ENCODE measurements at places on chromosomes 6 and 20.

DNA sequence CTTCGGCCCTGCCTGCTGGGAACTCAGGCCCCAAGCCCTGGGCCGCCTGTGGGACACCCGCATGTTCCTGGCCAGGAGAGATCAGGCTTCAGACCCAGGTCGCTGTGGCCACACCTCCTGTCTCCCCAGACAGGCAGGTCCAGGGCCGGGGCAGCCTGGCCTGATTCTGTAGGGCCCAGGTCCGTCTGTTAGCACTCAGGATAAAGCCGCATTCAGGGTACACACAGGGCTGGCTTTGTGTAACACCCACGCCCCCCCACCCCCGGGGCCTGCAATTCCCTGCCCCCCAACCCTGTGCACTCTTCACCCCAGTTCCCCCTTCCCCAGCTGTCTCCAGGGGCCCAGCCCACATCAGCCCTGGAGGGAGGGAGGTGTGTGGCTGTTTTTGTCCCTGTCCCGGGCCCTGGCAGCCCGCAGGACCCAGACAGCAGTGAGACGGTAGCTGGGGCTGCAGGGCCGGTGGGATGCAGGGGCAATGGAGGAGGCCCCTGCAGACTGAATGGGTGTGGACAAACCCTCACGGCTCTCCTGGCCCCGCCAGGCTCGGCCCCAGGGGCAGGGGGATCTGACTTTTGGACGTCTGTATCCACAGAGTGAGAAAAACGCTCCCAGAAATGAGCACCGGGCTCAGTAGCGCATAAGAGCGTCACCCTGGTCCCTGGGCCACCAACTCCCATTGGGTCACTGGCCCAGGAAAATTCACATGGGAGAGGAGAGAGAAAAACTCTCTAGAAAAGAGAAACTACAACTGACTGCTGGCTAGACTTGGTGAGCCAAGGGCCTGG lies 42.4 kb upstream of the ZBP1 start:
- no peak for DNase-seq

- DNase-seq: no peak
Observed at GRCh38 chr20:37741570-37741969, 47.7 kb downstream of the CTNNBL1 start.

GRCh38 chr20:54172856-54173652 lies 732 bp downstream of the CYP24A1 start:
- no peak for DNase-seq

GRCh38 chr6:127998985-127999384 lies 98.1 kb upstream of the THEMIS start:
- DNase-seq: no peak

DNA sequence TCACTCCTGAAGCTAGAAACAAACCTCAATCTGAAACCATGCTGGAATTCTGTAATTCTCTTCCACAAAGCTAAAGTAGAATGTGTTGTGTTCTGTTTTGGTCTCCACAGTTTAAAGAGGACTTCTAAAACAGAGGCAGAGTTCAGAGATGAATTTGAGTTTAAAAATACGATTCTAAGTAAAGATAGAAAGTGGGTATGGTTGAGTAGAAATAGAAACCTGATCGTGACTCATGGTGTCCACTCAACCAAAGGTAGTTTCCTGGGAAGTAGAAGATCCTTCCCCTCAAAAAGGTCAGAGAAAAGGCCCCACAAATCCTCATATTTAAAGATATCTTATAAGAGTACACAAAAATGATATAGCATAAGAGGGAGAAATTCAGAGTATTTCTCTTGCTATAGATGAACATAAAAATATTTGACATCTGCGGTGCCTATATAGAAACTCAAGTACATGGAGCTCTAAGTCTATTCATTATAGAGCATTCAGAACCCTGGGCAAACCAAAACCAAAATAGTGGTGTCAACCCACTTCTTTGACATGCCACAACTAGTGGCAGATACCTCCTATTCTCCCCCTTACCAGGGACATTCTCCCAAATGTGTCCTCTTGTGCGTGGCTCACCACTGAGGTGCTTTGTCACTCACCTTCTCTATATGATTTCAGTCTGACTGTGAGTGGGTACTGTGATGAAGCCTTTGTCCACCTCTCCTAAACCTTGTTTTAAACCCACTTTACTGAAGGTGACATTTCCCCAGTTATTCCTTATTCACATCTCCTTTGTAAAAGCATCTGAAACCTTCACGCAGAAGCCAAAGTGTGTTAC lies 84.5 kb downstream of the PLCB1 start:
- DNase-seq: no peak

- no peak for DNase-seq
Observed at GRCh38 chr6:14722704-14723103, 523.2 kb upstream of the JARID2 start.

GRCh38 chr20:41004531-41005360 lies 23.9 kb upstream of the TOP1 start:
- DNase-seq: peak; percentile 6

GRCh38 chr20:11847827-11848226 lies 69.9 kb upstream of the BTBD3 start:
- DNase-seq: no peak

DNA sequence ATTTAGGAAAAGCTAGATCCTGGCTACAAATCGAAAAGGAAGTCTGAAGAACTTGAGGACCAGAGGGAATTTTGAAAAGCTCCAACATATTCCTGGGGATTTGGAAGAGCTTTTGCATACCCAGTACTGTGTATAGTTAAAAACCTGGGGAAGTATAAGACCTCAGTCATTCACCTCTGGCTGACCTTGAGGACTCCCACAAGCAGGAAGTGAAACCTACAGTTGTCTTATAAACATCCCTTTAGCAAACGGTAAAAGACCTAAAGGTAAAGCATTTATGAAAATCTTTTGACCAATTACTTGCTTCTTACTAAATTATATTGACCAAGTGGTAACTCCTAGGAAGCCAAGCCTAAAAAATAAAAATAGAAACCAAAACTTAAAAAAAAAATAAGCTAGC lies 175.0 kb downstream of the HAO1 start:
- no peak for DNase-seq

DNA sequence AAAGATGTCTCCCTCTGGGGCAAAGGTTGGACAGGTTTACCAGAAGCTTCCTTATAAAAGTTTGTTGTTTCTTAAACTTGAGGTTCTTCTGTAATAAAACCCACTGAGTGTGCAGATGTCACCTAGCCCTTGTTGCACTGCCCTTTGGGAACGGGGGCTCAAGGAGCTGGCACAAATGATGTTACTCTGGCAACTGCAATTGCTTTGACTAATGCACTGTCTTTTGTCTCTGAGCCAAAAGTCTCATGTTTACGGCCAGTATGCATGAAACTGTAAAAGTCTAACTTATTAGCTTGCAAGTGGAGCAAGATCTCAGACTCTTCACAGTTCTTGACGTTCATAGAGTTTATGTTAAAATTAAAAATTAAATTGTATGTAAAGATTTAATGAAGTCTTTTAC lies 655.7 kb downstream of the EPHA7 start:
- DNase-seq: no peak

DNA sequence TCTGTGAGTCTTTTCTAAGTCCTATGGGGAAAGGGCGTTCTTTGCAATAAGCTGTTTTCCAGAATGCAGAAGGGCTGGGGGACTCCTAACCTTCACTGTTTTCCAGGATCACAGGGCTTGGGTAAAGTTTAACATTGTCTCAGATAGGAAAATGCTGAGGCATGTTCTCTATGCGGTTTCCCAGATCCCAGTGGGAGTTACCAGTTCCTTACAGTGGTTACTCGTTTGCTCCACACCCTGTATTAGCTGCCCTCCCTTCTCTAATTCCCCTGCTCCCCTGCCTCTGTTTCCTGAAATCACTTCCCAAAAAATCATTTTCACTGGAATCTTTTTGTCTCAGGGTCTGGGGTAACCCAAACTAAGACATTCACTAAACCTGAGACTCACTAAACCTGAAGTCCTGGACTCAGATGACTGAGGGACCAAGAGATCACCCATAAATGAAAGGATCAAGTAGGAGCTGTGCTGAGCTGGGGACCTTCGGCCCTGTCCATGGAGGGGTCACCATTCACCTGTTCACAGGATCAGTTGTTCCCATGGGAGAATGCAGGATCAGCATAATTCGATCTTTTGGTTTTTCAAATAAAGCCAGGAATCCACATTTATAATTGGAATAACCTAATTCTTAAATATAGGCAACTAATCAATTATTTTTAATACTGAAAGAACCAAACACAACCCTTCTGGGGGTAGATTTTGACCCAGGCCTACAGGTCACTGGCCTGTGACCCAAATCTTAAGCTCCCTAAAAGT lies 76.2 kb downstream of the ISM1 start:
- DNase-seq: no peak

DNA sequence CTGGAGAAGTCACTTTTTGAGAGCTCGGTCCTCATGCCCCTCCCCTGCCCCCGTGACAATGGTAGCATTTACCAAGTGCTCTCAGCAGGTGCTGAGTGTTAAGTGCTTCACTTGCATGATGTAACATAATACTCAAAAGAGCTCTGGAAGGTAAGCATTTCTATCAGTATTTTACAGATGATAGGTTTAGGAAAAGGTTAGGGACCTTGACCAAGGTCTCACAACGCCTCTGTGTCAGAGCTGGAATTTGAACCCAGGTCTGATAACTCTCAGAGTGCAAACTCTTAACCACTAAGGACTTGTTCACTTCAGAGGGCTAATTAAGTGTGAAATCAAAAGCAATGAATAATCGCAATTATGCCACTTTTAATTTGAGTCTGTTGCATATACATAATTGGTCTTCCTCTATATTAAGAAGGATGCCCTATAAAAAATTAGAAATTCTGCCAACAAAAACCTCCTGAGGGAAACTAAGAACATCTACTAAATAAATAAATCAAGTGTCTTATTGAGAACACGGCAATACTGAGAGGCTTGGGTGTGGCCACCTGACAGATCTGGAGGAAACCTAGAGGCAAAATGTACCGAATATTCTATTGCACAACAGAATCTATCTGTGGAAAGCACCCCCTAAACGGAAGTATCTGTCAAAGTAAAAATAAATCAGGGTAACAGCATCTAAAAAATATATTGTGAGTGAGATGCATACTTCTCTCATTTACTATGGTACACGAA lies 109.8 kb downstream of the BACH2 start:
- no peak for DNase-seq

- DNase-seq: no peak
Observed at GRCh38 chr6:9428421-9429172, 986.3 kb downstream of the TFAP2A start.

DNA sequence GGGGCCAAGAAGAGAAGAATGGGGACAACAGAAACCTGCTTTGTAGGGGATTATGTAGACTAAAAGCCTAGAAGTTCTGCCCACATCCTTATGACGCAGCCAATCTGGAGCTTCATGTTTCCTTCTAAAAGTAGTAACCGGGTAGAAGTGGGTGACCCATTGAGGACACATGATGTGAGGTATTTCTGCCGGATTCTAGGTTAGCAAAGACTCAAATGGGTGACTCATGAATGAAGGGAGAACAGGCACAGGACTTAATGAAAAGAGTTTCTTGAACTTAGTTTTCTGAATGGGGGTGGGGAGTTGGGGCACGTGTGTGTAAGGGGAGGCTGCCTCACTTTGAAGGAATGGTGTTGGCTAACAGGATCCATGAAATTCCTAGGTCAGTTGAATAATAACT lies 68.8 kb downstream of the CDS2 start:
- no peak for DNase-seq

DNA sequence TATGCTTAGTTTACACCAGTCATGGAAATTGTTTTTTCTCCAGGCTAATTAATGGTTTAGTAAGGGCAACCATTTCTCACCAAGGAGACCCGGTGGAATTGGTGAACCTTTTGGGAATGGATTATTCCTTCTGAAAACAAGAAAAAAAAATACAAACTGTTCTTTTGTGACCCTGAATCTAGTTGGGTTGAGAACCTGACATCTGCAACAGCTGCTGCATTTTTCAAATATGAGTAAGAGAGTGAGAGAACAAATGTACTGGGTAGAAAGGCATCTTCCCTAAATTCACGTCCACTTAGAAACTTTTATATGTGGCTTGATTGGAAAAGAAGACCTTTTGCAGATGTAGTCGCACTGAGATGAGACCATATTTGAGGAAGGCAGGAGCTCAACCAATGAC lies 553.4 kb upstream of the EPHA7 start:
- DNase-seq: no peak

GRCh38 chr6:52106994-52107393 lies 19.6 kb upstream of the PKHD1 start:
- DNase-seq: no peak

GRCh38 chr6:79787626-79788025 lies 156.5 kb downstream of the SH3BGRL2 start:
- DNase-seq: no peak

DNA sequence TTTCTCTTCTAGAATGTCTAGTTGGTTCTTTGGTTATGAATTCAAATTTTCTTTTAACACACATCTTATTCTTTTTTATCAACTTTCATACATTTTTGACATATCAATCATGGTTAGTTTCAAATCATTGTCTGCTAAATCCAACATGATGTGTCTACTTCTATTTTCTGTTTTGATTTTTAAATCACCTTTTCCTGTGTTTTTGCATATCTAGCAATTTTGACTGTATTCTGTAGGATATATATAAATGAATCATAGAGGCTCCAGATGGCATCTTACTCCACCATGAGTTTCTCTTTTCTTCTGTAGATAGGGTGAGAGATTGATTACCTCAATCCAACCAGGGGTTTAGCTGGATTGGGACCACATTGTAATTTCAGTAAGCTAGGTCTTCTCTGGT lies 34.3 kb upstream of the CARMIL1 start:
- no peak for DNase-seq

GRCh38 chr20:41534842-41535241 lies 83.3 kb downstream of the CHD6 start:
- no peak for DNase-seq

DNA sequence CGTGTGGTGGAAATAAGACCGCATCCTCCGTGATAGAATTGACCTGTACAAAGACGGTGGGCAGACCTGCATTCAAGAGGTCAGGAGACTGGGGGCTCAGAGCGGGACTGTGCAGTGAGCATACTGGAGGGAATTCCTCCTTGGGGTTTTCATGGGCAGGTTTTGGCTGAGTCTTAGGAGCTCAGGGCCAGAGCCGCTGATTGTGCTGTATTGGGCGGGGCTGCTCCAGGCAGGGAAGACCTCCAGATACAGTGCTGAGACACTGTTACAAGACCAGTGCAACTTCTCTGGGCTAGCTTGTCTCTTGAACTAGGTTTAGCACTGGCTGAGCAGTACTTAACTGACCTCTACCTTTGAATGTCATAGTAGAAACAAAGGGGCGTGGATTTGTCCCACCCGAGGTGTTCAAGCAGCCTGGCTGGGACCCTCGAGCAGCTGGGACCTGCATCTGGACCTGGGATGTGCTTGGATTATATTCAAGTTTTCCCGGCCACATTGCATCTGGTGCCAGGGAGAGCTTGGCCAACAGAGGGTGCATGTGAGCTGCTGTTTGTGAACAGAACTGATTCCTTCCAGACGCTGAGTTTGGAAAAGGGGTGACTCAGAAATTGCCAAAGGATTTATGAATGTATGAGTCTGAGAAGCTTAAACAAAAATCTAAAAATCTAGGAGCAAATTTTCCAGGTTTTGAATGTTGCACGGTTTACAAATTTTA lies 33.4 kb upstream of the SLC22A1 start:
- no peak for DNase-seq

GRCh38 chr6:111809766-111810165 lies 63.5 kb downstream of the FYN start:
- DNase-seq: no peak
